ENCODE measurements at places on chromosomes 4 and X.

DNA sequence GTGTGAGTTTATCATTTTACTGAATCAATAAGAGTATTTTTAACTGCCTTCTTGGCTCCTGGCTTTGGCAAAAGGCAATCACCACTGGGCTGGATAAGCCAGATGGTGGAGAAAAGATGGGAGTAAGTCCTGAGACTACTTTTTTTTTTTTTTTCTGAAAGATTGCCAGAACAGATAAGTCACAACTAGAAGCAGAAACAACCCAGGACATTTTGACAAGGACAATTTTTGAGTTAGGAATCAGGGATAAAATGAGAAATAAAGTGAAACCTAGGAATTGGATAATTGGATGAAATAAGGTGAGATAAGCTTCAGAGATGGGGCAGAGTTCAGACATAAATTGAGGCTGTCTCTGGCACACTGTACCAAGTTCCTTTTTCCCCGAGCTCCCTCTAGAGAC, 471.0 kb downstream of the KLHL13 start:
- DNase-seq = no peak

DNA sequence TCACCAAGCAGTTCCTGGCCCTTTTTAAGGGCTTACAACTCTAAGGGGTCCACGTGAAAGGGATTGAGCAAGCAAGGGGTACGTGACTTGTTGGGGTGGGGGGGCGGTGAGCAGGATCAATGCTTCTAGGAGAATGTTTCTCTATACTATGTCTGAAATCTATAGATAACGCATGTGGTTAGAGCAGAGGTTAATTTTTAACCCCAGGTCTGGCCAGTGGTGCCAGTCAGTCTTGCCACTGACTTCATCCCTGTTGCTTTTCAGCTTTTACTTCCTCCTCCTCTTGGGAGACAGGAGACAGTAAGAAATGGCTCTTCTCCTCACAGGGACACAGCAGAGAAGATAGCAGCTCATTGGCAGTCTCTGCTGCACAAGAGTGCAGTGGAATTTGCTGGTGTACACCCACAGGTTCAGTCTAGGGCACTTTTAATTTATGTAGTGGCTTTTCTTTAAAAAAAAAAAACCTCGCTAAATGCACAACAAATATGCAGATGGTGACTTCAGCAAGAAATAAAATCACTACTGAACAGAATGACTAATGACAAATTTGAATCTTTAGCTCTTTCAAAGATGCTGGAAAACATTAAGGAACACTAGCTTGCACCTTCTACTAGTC, 190.5 kb downstream of the CCNG2 start:
- DNase-seq = no peak

- DNase-seq = peak; percentile 23
Measured at GRCh38 chr4:146638786-146639505, at the start of gene POU4F2. POU4F2 (plus strand) TSS chr4:146638893; CDS start chr4:146639141, 248 bp downstream.

- peak; percentile 98 for DNase-seq
Measured at GRCh38 chr4:125314676-125315575, at the start of gene FAT4. FAT4 (plus strand) TSS chr4:125314955; CDS start chr4:125316412, 1,457 bp downstream.

- peak; percentile 76 for DNase-seq
Measured at GRCh38 chrX:20623448-20623847, 356.7 kb upstream of the RPS6KA3 start.

DNA sequence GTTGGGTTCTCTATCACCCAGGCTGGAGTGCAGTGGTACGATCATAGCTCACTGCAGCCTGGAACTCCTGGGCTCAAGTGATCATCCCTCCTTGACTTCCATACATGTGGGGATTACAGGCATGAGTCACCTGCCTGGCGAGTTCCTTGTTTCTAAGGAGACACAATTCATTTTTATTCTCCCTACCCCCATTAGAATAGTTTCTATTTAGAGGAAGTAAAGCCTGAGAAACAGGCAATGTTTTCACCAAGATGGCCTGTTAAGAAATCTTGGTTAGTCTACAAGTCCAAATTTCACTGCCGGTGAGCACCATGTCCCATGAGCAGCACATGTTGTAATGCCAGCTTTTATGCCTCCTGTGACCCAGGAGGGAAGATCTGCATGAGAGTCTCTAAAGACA, 5.7 kb downstream of the CYBB start:
- DNase-seq = peak; percentile 9

- no peak for DNase-seq
Measured at GRCh38 chrX:8849945-8850344, 48.8 kb upstream of the FAM9A start.

DNA sequence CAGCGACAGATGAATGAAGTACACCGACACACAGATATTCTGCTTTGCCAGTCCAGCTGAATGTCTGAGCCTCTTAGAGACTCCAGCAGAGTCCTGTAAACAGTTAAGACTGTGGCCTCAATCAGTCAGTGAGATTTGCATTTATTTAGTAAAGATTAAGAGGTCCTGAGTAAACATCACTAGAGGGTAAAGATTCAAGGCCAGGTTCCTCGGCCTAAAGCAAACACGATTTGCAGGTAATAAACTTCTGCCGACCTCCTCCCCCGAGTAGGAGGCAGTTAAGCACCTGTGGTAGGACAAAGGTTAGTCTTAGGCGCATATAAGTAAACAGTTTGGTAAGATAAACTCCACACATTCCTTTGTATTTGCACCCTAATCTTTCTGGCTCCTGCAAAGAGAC, 99.6 kb downstream of the CFAP47 start:
- DNase-seq = no peak

DNA sequence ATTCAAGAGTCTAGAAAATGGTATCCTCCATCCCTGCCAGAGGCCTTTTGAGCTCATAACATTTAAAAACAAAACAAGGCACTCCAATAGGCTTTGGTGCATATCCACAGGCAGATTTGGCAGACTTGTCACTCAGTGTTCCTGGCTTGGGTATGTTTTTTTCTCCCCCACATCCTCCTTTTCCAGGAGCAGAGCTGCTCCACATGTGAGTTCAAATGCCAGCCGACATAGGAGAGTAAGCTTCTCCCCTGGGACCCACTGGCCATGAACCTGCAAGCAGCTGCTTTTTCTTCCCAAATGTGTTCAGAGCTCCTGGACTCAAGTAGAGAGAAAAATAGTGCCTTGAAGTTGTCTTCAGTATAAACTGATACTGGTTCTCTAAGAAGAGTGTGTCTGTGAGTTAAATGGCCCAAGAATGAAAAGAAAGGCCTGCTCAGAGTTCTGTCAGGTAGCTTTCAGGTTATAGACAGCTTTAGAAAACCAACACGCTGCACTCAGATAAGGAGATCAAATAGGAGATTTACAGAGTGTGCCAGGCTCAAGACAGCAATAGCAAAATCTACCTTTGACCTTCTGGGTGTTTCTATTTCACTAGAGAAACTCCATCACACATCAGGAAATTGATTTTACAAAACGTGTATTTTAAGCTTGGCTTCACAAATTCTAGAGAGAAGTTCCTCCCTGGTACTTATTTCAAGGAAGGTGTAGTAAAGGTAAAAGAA, 162.5 kb upstream of the GALNT7 start:
- no peak for DNase-seq

DNA sequence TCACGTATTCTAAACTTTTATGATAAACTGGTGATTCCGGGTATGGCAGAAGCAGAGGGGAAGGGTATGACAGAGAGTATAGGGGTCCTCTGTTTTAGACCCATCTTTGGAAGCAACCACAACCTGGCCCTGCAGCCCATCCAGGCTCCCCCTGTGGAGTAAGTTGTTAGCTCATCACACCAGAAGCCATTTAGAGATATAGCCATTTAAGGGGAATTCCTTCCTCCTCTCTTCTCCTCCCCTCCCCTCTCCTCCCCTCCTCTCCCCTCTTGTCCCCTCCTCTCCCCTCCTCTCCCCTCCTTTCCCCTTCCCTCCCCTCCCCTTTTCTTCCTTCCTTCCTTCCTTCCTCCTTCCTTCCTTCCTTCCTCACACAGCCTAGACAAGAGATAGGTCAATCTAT, 197.3 kb upstream of the LDB2 start:
- no peak for DNase-seq

GRCh38 chr4:87895964-87896621, 63.3 kb downstream of the MEPE start:
- DNase-seq = peak; percentile 93

GRCh38 chr4:109816082-109816442, 500 bp downstream of the GAR1 start:
- no peak for DNase-seq

GRCh38 chr4:53840643-53841042, 223.8 kb downstream of the CHIC2 start:
- DNase-seq = peak; percentile 8

- no peak for DNase-seq
Measured at GRCh38 chr4:184850018-184850417, 24.2 kb upstream of the ACSL1 start.

DNA sequence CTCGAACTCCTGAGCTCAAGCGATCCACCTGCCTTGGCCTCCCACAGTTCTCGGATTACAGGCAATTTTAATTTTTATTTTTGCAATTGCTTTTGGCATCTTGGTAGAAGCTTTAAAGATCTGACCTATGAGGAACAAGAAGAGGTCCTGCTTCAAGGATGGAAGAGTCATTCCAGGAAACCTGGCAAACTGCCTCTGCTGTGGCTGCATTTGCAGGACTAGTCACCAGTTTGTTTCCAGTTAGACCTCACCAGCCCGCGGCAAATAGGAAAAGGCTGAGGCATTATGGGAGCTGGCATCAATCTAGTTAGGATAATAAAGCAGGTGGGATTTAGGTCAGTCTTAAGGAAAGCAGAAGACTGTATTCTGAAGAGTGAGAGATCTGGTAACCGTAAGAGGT, 51.9 kb upstream of the LAS1L start:
- DNase-seq = peak; percentile 18

DNA sequence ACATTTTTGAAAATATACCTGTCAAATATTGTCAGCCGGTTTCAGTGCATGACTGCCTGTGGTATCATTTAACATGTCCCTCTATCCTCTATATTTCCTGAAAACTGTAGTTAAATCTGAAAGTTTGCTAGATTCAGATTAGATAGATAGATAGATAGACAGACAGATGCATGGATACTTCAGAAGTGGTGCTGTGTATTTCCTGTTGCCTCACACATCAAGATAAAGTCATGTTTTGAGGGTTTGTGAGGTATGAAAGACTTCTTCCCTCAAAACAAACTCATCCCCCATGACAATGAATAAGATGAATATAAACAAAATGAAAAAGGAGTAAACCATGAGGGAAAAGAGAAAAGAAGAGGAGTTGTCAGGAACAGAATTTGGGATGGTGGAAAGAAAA, 6.0 kb upstream of the BST1 start:
- no peak for DNase-seq

- no peak for DNase-seq
Measured at GRCh38 chr4:133801883-133802282, 399.7 kb downstream of the PABPC4L start.

GRCh38 chrX:94058728-94059382, 384.8 kb downstream of the FAM133A start:
- DNase-seq = no peak

- no peak for DNase-seq
Measured at GRCh38 chr4:174835536-174835935, 6.5 kb upstream of the GLRA3 start.

- no peak for DNase-seq
Measured at GRCh38 chr4:66629927-66630326, 915.4 kb downstream of the CENPC start.

DNA sequence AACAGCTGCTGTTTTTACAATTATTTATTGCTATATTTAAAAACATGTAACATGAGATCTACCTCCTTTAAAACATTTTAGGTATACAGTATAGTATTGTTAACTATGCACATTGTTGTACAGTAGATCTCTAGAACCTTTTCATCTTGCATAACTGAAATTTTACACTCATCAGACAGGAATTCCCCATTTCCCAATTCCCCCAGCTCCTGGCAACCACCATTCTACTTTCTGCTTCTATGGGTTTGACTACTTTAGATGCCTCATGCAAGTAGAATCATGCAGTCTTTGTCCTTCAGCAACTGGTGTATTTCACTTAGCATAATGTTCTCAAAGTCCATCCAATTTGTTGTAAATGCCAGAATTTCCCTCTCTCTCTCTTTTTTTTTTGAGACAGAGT, 9.7 kb upstream of the LSM6 start:
- peak; percentile 81 for DNase-seq

DNA sequence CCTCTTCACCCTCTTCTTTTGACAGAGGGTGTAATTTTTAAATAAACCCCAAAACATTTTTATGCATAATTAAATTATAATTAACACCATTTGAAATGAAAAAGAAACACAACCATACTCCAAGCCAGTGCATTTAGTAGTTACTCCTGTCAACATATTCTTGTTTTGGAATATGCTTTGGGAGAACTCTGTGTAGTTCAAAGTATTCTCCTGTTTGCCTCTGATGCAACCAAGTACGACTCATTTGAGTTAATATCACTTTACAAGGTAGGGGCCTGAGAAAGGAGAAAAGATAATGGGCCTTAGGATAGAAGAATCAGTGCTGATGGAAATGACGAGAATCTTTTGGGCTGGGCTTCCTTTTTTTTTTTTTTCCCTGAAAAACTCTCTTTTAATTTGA, 2.7 kb downstream of the PTPN13 start:
- DNase-seq = peak; percentile 50

- no peak for DNase-seq
Measured at GRCh38 chr4:57055886-57056285, 54.3 kb downstream of the IGFBP7 start.

DNA sequence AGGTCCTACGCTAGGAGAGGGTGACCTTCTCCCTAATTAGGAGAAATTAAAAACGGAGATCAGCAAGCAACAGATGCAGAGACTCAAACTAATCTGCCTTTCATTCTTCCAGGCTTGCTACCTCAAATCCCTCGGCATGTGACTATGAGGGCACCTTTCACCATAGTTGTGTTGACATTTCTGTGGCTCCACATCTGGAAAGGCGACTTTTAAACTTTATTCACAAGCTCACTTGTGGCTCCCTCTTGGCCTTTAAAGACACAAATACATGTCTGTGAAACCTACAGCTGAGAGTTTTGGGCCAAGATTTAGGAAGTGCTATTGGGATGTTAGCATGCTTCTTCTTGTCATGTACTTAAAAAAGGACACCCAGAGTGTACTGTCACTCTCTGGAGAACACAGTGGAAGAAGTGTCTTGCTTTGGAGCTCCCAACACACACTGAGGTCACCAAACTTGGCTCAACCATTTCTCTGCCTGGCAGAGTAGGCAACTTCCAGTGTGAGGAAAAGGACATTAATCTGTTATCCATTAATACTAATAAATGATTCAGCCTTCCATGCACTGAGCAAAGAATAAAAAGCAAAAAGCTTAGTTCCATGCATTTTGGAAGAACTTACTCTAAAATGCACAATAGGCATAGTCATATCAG, 60.1 kb downstream of the LDB2 start:
- DNase-seq = no peak

DNA sequence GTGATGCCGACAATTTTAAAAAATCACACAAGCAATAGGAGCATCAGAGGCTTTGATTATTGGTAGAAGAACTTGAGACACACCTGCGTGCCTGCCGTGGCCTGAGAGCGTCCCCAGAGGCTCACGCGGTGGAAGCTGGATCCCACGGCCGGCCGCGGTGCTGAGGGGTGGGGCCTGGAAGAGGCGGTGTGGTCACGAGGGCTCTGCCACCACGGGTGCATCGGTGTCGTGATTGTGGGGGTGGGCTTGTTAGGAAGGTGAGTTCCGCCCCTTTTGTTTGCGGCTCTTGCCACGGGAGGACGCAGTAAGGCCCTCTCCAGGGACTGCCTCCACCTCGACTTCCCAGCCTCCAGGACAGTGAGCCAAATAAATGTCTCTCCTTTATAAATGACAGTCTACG, 77.2 kb upstream of the ADRA2C start:
- DNase-seq = no peak
